ENCODE measurements at places on chromosomes 2 and 18.

- DNase-seq: no peak
These were observed 162.0 kb downstream of the SPP2 start for GRCh38 chr2:234212534-234212933.

DNA sequence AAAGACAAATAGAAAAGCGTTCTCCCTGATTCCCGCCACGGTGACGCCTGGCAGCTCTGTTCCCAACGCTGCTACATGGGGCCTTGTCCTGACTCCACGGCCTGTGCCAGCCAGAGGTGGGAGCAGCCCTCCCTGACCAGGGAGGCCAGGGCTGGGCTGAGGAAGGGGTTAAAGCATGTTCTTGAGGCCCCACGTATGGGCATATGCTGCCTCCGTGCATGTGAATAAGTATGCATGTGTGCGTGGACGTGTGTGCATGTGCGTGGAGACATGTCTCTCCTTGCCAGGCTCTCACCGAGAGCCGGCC lies 1.6 kb upstream of the SNED1 start:
- no peak for DNase-seq

DNA sequence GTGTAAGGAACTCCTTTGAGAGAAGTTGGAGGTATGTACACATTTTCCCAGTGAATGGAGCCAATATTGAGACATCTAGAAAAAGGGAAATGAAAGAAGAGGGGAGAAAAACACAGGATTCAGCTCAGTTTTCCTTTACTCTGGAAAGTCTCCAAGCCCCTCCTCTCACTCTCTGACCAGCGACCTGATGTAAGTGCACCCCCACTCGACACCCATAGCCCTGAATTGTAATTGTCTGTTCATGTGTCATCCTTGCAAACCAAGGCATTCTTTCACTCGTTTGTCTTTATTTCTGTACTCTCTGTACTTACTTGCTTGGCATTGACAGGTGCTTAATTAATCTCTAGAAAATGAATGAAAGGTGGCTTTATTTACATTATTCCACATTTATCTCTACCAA lies 55.7 kb upstream of the CTAGE1 start:
- DNase-seq: no peak

DNA sequence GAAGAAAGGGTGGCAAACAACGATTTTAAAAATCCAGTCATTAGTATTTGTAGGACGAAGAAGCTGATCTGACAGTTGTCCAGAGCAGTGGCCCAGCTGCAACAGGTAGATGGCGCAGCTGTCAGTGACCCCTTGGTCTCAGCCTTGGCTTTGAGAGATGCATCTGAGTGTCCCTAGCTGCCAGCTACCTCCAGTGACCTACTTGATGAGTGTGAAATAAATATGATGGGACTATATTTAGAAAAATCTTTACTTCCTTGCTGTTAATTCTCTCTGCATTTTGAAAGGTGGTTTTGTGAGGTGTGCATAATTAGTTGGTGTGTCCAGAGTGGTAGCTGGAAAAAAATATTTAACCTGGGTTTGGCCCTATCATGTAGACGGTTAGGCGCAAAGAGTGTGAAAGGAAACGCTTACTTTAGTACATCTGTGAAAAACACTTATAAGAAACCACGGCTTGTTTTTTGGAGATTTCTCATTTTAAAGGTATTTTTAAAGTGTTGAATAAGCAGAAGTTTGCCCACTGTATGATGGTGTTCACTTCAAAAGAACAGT lies 963 bp downstream of the INPP1 start:
- peak; percentile 20 for DNase-seq

GRCh38 chr2:85795331-85796045 lies 41.7 kb downstream of the ATOH8 start:
- DNase-seq: no peak

GRCh38 chr2:235639428-235639773 lies 145.6 kb downstream of the AGAP1 start:
- peak; percentile 86 for DNase-seq

DNA sequence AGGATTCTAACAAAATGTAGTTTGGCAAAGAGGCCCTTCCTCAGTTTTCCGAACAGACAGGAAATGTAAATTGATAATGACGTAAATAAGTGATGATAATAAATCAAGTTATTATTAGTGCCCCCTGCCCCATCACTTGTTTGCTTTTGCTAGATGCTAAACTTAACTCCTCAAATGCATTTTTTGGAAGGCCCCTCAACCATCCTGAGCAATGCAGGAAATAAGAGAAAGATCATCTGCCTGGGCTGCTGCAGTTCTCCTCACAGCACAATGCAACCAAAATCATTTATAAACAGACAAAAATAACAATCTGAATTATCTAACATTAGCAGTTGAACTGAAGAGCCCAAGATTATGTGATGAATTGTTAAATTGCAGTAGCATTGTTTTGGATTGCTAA lies 62.6 kb upstream of the PSMD14 start:
- DNase-seq: no peak

GRCh38 chr2:82027921-82028615 lies 1723.5 kb upstream of the LRRTM1 start:
- no peak for DNase-seq

GRCh38 chr2:86032861-86033595 lies 72.7 kb downstream of the POLR1A start:
- DNase-seq: no peak

DNA sequence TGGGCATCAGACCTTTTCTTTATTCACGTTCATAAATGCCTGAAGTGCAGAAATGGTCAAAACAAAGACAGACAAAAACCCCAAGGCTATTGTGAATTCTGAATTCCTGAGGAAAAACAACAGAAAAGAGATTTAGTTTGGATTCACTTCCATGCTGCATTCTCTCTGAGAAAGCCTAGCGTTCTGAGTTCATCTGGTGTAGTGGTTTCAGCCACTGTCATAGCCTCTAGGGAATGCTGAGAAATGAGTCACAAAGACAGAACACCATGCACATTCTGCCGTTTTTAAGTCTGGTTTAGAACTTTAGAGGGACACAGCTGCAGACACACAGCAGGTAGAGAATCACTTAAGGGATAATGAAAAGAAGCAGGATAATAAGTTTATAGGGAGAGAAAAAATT lies 93.8 kb downstream of the LRP1B start:
- DNase-seq: peak; percentile 78

DNA sequence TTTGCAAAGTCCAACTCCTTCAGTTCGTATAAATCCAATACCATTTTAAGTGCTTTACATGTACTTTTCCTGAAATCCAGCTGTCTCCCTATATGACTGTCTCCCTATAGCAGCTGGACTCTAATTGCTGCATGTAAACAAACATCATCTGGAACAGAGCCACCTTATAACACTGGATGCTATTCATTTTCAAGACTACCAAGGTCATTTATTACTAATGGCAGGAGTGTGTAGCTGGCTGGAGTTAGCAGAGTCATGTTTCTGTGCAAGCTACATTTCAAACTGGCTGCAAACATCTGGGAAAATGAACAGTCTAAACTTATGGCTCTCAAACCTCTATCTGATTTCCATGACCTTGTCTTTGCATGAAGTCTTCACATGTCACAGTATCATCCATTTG lies 575.2 kb downstream of the PIK3C3 start:
- no peak for DNase-seq

DNA sequence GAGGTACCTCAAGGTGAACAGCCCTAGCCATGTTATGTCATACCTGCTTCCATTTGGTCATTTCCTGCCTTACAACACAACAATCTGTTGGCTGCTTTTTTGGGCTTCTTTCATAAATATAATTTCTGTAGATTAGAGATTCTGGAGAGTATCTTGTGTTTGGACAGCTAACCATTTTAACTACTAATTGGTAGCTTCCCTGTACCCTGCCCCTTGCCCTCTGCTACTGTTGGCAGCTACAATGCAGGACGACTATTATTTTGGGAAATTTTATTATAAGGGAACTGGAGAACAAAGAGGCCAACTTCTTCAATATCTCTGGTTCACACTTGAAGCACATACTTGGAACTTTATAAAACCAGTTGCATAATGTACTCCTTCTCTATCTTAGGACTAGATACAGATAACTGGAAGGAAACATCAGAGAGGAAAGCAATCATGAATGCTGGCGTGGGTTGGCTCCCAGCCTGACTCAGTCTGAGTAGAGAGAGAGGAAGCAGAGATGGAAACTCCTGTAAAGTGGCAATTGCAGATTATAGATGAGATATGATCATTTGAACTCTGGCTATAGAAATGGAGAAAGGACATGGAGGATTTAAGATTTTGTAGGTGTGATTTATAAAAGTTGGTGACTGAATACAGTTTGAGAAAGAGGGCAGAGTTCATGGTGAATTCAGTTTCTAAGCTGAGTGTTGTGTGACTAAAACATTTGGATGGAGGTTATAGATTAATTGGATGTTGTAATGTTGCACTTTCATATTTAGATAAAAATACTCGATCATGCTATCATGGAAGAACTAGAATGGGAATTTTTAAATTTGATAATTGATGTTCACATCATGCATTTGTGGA lies 74.5 kb downstream of the MDH1 start:
- DNase-seq: peak; percentile 18

GRCh38 chr18:35123811-35124210 lies 82.6 kb downstream of the MAPRE2 start:
- no peak for DNase-seq

DNA sequence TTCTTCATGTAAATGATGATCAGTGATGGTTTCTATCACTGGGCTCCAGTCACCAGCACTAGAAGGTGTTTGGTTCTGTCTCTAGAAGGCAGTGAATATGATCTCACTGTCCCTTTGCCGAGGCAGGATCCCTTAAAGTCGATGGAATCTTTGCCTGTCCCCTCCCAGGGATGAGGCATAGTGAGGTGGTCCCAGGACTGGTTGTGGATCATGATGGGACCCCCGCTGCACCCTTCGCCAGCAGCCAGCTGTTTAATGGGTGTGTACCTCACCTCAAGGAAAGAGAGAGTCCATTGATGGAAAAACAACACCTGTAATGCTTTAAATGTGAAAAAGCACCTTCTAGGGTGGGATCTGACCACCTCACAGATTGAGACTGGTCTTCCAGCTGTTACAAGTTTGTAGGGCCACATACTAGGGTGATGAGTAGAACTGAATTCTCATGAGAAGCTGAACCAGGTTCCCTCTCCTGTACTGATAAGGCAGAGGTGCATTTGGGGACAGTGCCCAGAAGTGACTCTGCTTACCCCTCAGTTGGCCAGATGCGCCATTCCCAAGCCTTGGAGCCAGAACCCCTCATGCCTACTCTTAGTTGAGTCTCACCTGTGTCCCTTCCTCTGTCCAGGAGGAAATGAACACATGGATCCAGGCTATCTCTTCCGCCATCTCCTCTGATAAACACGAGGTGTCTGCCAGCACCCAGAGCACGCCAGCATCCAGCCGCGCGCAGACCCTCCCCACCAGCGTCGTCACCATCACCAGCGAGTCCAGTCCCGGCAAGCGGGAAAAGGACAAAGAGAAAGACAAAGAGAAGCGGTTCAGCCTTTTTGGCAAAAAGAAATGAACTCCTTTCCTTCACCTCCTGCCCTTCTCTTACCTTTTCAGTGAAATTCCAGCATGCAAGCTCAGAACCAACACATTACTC lies 55.5 kb upstream of the EML6 start:
- DNase-seq: no peak

DNA sequence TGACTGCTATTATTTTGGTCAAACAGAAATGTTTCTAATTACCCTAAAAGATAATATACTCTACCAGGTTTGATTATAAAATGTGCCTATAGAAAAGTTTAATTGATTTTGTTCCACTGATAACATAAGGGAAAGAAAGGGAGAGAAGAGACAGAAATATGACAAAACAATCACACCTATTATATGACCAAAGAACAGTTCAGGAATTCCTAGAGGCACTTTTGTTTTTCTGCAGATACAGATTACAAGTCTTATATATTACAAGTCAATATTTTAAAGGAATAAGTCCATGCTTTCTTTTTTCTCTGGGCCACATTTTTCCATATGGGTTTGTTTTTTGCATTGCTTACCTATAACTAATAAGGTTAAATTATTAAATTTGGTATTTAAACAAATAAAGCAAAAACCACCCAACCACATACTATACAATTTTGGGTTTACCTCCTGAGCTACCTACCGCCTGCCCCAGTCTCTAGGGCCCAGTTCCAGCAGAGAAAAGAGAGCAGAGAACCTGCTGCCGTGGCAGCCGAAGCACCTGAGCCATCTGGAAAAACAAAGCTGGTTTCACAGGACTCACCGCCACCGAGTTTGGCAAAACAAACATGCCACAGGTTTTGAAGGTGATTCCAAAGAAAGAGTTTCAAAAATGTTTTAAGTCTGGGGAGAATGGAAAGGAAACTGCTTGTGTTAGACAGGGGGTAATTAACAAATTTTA lies 92.1 kb downstream of the DYM start:
- DNase-seq: no peak

GRCh38 chr2:201059961-201060755 lies 11.3 kb downstream of the HYCC2 start:
- no peak for DNase-seq

DNA sequence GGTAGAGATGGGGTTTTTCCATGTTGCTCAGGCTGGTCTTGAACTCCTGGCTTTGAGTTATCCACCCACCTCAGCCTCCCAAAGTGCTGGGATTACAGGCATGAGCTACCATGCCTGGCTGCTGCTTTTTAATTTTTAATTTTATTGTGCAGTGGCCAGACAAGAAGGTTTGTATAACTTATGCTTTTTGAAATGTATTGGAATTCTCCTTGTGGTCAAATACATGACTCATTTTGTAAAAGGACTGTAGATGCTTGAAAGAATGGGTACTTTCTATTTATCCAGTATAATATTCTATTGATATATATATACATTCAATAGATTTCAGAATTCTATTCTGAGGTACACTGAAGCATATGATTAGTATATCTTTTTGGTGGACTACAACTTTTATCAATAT lies 82.6 kb upstream of the ST3GAL5 start:
- DNase-seq: peak; percentile 41

GRCh38 chr2:10057231-10058107 lies 14.1 kb downstream of the KLF11 start:
- DNase-seq: peak; percentile 84

GRCh38 chr18:75687626-75688025 lies 260.1 kb upstream of the SMIM21 start:
- no peak for DNase-seq

- DNase-seq: no peak
These were observed 58.1 kb upstream of the SDC1 start for GRCh38 chr2:20282916-20283592.

- peak; percentile 24 for DNase-seq
These were observed 23.9 kb downstream of the PECR start for GRCh38 chr2:216057688-216058193.

DNA sequence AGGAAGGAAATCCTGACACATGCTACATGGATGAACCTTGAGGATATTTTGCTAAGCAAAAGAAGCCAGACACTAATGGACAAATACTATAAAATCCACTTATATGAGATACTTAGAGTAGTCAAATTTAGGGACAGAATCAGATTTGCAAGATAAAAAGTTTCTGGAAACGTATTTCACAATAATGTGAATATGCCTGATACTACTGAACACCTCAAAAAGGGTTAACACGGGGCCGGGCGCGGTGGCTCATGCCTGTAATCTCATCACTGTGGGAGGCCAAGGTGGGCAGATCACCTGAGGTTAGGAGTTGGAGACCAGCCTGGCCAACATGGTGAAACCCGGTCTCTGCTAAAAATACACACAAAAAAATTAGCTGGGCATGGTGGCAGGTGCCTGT lies 1.7 kb upstream of the RMC1 start:
- no peak for DNase-seq
